Lung (tissue), 17 donors: ENCODE measurements at places on chromosomes 12 and 14. TPM values are rescaled to one million over a fixed set of nuclear protein-coding genes. Genes with fewer than 3 reads are reported as not detected.

DNA sequence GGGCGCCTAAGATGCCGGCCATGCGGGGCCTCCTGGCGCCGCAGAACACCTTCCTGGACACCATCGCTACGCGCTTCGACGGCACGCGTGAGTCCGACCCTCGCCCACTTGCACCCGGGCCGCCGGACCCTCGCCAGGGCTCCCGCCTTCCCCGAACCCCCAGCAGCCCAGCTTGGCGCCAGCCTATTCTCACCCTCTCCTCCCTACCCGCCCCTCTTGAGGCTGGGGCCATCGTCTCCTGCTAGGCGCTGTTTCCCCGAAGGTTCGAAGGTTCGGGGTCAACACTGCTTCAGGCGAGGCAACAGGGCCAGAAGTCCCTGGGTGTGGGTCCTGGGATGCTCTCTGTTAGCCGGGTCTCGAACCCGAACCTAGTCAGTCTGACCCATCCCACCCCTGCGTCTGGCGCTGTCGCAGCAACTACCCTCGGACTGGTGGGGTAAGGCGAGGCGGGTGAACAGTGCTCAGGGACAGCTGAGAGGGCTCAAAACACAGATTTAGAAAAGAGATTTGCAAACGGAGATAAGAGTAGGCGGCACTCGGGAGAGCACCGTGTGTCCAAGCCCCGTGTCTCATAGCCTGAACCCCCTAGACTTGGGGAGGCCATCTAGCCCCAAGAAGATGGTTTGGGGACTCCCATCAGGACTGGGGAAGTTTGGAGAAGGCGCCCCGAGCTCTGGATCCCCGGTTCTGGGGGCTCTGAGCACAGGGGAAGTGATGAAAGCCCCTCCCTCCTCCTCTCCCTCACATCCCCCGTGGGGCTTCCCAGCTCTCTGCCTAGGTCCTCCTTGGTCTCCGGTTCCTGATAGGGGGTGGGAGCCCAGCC lies 787 bp downstream of the KCNH3 start:
- H3K27me3 ChIP-seq, result no peaks in the 10 kb centered on the region
- peak; percentile 20 for DNase-seq
- H3K27ac ChIP-seq, result no peak overlapping the region
- no peak overlapping the region for H3K4me3 ChIP-seq
- H3K36me3 ChIP-seq, result no peaks in the 10 kb centered on the region

DNA sequence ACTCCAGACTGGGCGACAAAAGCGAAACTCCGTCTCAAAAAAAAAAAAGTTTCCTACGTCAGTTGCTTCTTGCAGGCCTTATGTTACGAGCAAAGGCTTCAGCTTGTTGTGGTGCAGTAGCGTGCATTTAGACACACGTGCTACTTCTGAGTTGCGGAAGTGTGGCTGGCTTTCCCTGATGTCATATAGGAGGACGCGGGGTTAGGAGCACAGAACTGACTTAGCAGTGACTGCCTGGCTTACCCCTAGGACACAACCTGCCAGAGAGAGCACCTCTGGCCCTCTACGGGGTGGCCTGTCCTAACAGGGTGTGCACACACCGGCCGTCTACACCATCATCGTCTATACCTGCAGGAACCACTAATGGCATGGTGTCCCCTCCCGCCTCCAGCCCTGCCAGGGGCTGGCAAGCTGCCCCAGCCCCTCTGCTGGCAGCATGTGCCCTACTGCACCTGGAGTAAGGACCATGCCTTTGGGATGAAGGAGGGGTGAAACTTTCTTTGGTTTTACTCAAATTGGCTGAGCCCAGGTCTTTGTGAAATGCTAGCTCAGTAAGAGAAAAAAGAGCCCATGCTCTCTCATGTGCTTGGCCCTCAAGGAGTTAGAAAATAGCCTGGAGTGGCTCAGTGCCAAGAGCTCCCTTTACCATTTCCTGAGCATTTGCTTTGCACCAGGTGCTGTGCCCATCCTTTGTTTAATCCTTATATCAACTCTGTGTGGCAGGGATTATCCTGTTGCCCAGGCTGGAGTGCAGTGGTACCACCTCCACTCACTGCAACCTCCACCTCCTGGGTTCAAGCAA lies 1.7 kb upstream of the GPR68 start:
- no peak overlapping the region for H3K4me3 ChIP-seq
- H3K36me3 ChIP-seq, result no peaks in the 10 kb centered on the region
- H3K4me1 ChIP-seq, result no peaks in the 10 kb centered on the region
- DNase-seq, result no peak
- no peaks in the 10 kb centered on the region for H3K27me3 ChIP-seq

- H3K27ac ChIP-seq, result peak overlapping the region; percentile 89
- no peaks in the 10 kb centered on the region for H3K27me3 ChIP-seq
- H3K4me1 ChIP-seq, result peaks cover 6% of the 10 kb centered on the region
- no peaks in the 10 kb centered on the region for H3K36me3 ChIP-seq
- DNase-seq, result peak; percentile 56
Observed at GRCh38 chr14:63438065-63438757, 105.0 kb downstream of the PPP2R5E start.

GRCh38 chr14:25090256-25090655 lies 40.3 kb upstream of the STXBP6 start:
- DNase-seq, result no peak
- H3K27ac ChIP-seq, result no peak overlapping the region
- no peaks in the 10 kb centered on the region for H3K27me3 ChIP-seq

GRCh38 chr12:59911516-59911915 lies 315.7 kb downstream of the SLC16A7 start:
- no peak overlapping the region for H3K4me3 ChIP-seq
- H3K4me1 ChIP-seq, result no peaks in the 10 kb centered on the region
- no peaks in the 10 kb centered on the region for H3K36me3 ChIP-seq

DNA sequence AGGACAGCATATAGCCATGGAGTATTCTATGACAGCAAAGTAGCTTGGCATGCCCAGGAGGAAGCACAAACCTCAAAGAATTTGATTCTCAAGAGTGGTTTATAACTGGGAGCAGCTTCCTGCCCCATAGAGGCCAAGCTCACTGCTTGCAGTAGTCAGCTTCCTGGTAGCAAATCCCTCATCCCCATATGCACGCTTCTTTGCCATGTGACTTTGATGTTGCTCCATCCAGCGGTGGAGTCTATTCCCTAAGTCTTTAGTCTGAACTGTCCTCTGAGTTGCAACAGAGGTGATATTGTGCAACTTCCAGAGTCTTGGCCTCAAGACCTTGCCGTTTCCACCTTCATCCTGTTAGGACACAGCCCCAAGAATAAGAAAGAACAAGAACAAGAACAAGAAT lies 996.8 kb upstream of the TMEM132C start:
- no peak for DNase-seq
- H3K27me3 ChIP-seq, result no peaks in the 10 kb centered on the region
- no peak overlapping the region for H3K4me3 ChIP-seq
- H3K36me3 ChIP-seq, result no peaks in the 10 kb centered on the region
- no peak overlapping the region for H3K27ac ChIP-seq

DNA sequence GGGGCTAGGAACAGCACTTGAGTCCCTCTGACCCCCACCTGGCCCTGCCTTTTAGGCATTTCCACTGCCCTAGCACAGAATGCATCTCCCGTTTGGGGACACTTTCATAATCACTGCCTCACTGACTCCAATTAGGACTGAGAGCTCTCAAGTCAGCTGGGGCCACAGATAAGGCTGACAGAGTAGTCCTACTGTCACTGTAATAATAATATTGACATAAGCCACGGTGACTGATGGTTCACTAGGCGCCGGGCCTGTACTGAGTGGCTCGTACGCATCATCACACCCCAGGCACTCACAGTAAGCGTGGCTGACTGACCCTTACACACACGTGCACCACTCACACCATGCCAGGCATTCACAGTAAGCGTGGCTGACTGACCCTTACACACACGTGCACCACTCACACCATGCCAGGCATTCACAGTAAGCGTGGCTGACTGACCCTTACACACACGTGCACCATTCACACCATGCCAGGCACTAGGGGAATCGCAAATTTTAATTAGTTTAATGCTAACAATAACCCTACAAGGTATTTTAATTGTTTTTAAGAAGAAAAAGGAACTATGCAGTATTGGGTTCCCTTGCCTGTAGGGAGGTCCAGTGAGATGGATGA lies 87.7 kb downstream of the CHGA start:
- no peaks in the 10 kb centered on the region for H3K36me3 ChIP-seq
- H3K27ac ChIP-seq, result peak overlapping the region; percentile 69
- H3K4me3 ChIP-seq, result no peak overlapping the region
- peaks cover 5% of the 10 kb centered on the region for H3K4me1 ChIP-seq

DNA sequence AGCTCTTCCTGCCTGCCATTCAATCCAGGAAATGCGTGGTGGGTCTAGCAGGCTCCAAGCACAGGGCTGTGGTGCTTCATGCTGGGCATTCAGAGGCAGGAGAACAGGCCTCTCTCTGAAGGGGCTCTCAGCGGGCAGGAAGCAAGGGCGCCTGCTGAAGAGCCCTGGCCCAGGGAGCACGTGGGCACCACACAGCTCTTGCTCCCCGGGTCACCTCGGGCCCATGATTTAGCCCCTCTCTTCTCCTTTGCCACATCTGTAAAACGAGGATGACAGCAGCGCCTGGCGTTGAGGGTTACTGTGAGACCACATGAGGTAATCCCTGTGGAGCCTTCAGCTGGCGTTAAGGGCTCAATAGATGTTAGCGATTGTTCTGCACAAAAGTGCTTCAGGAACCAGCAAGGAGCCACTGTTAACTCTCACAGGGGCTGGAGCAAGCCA lies 37.6 kb upstream of the SPTLC2 start:
- H3K4me1 ChIP-seq, result no peaks in the 10 kb centered on the region
- no peak for DNase-seq
- no peaks in the 10 kb centered on the region for H3K36me3 ChIP-seq
- H3K27me3 ChIP-seq, result no peaks in the 10 kb centered on the region

DNA sequence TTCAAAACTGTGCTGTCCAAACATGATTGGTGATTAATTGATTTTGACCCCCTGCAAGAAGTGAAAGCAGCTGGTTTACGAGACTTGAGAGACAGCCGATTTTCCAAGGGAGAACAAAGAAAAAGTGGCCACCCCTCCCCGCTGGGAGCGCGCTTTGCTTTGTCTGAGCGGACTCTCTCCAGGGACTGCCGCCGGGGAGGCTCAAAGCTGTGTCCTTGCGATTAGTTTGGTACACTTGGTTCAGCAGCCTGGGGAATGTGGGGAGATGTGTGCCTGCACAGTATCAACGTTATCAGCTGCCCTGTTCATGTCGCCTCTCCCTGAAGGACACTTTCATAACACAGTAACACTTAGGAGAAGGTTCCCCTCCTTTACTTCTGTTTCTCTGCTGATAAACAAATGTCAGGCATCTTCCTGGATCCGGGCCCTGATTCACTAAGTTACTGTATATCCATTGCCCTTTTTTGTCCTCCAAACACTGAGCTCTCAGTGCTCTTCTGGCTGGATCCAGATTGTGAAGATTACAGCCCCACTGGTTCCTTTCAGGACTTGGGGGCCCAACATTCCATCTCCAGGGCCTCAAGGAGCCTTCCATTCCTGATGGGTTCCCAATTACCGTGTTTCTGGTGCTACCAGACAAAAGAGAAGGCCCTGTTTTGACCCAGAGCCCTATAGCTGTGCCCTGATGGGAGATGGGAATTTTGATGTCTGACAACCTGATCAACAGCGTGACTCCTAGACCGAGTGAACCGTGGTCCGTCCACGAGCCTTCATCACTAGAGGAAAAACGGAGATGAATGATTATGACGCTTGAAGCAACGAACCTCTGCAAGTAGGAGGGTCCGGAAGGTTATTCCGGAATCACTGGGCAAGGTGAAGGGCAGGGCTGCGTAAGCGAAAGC lies 31.7 kb upstream of the TUBA1C start:
- H3K4me1 ChIP-seq, result peaks cover 17% of the 10 kb centered on the region
- H3K27me3 ChIP-seq, result no peaks in the 10 kb centered on the region
- peak overlapping the region; percentile 93 for H3K27ac ChIP-seq
- DNase-seq, result peak; percentile 80
- H3K36me3 ChIP-seq, result no peaks in the 10 kb centered on the region
- H3K4me3 ChIP-seq, result no peak overlapping the region

DNA sequence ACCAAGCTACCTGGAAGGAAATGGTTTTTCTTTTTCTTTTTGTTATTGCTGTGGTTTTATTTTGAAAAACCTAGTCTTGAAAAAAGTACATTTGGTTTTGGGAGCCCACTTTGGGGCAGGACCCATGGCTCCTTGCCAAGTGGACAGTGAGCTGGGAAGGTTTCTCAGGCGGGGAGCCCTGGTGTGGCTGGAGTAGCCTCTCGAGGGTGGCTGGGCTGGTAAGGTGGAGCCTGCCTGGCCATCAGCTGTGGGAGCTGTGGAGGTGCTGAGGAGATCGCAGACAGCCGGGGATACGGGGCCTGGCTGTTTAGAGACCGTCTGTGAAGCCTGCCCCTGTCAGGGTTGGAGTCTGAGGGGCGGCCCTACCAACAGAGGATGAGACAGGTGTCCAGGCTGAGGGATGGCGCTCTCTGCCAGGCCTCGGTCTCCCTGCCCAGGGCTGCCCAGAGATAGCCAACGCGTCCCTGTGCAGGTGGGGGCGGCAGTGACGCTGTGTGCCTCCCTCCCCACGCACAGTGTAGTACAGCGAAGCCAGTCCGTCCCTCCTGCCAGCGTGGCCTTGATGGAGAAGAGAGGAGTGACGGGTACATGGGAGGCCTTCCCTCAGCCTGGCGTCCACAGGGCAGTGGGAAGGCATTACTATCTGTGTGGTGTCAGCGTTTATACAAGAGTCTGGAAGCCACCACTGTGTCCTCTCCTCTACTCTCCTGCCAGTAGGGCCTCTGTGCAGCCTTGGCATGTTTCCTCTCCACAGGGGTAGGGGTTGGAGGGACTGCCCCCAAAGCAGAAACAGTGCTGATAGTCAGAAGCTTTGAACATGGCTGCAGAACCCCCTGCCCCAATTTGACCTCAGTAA lies 5.9 kb downstream of the RIN3 start:
- H3K4me3 ChIP-seq, result no peak overlapping the region
- no peaks in the 10 kb centered on the region for H3K27me3 ChIP-seq
- no peaks in the 10 kb centered on the region for H3K36me3 ChIP-seq
- peaks cover 5% of the 10 kb centered on the region for H3K4me1 ChIP-seq
- no peak overlapping the region for H3K27ac ChIP-seq

GRCh38 chr12:132251741-132252490 lies 77.5 kb downstream of the GALNT9 start:
- no peaks in the 10 kb centered on the region for H3K27me3 ChIP-seq
- no peak overlapping the region for H3K4me3 ChIP-seq
- DNase-seq, result no peak
- H3K4me1 ChIP-seq, result no peaks in the 10 kb centered on the region
- no peaks in the 10 kb centered on the region for H3K36me3 ChIP-seq
- no peak overlapping the region for H3K27ac ChIP-seq

DNA sequence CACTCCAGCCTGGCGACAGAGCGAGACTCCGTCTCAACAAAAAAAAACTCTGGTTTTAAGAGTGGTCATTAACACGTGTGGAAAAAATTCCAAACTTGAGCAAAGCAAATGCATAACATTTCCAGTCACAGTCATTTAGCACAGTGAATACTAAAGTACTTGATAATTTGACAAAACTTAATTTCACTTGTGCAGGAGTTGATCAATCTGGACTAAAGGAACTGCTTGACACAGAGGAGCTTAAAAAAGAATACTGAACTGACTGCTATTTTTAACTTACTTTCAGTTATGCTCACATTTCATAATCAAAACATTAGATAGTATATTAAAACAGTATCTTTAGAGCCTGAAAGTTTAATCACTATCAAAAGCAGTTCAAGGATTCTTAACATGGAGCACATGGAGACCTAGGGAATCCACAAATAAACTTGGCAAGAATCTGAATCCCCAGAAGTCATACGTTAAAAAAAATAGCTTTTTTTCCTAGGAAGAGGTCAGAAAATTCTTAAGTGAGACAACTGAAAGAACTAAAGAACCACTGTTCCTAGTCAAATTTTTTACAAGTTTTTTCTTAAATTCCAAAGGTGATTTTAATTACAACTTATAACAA lies 7.4 kb downstream of the UBE2N start:
- no peak overlapping the region for H3K4me3 ChIP-seq
- peak overlapping the region; percentile 17 for H3K27ac ChIP-seq
- H3K4me1 ChIP-seq, result peaks cover 33% of the 10 kb centered on the region
- no peaks in the 10 kb centered on the region for H3K27me3 ChIP-seq

LHX5 gene
- total RNA-seq, result not detected

SDSL gene
- total RNA-seq, result 3.0 TPM

OVCH1 gene
- 1.6 TPM for total RNA-seq

CIT gene
- 22.1 TPM for total RNA-seq
